A549 treated with AZD2906 at 1 μM for 4 hours (cell line): ENCODE measurements at places on chromosomes 12 and 14. TPM values are rescaled to one million over a fixed set of nuclear protein-coding genes. Genes with fewer than 3 reads are reported as not detected.

The CMA1 gene
- not detected in 5 replicates for total RNA-seq

The DDHD1 gene
- 5.4 to 6.7 TPM (median 6.3 TPM) in 5 replicates for total RNA-seq

The PCBP2 gene
- total RNA-seq = 605 to 627 TPM (median 623 TPM) in 5 replicates

The KLRF1 gene
- total RNA-seq = not detected in 5 replicates

The TEX52 gene
- total RNA-seq = not detected in 5 replicates

The PAX9 gene
- total RNA-seq = 2.1 to 3.6 TPM (median 3.3 TPM) in 5 replicates

The TAS2R20 gene
- 0.06 TPM in 1 of 5 replicates, not detected in the others for total RNA-seq

The SELPLG gene
- total RNA-seq = 0.79 to 1.1 TPM (median 0.94 TPM) in 5 replicates

The LIMA1 gene
- total RNA-seq = 4.4 to 7.9 TPM (median 5.1 TPM) in 5 replicates

The MYRFL gene
- 0.05 TPM in 2 of 5 replicates, not detected in the others for total RNA-seq

The BLOC1S1 gene
- total RNA-seq = 117 to 155 TPM (median 149 TPM) in 5 replicates

The PAWR gene
- total RNA-seq = 36.9 to 54.4 TPM (median 50.9 TPM) in 5 replicates

The IFNG-AS1 gene
- total RNA-seq = not detected in 5 replicates

The MANSC1 gene
- 3.2 to 3.9 TPM (median 3.6 TPM) in 5 replicates for total RNA-seq

The GLT8D2 gene
- 0.19 to 0.34 TPM (median 0.23 TPM) in 5 replicates for total RNA-seq

The PPFIA2 gene
- total RNA-seq = not detected in 5 replicates

The FITM1 gene
- 0.10 to 0.13 TPM in 2 of 5 replicates, not detected in the others for total RNA-seq

The PRB2 gene
- not detected in 5 replicates for total RNA-seq
